ENCODE measurements at places on chromosomes 11 and 22.

GRCh38 chr11:14742849-14743559, 99.4 kb downstream of the PDE3B start:
- DNase-seq = no peak

DNA sequence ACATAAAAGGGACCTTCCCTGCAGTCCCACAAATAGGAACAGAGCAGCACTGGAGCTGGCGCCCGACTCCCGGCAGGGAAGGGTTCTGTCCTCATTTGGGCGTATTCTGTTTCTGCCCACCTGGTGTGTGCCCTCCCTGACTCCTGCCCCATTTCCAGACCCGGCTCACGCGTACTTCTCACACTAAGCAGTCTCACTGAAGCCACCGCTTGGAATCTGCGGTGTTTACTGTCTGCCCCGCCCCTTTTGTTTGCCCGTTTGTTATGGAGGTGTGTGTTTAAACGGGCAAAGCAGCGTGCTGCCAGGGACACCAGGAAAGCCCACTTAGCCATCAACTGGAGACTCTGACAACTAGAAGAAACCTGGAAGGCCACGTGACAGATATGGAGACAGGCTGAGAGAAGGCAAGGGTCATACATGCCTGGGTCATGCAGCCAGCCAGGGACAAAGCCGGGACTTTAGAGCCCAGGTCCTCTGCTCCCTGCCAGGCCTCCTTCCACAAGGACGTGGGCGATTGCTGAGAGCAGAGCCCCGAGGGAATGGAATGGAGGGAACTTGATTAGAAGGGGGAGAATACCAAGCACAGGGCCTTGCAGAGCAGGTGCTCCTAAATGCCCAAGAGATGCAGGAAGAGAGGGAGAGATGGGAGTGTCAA, 8.7 kb upstream of the EFCAB6 start:
- no peak for DNase-seq

- no peak for DNase-seq
These were observed 87.5 kb downstream of the TMEM135 start for GRCh38 chr11:87125257-87125656.

GRCh38 chr11:117814766-117815261, 9.7 kb downstream of the FXYD2 start:
- peak; percentile 68 for DNase-seq

DNA sequence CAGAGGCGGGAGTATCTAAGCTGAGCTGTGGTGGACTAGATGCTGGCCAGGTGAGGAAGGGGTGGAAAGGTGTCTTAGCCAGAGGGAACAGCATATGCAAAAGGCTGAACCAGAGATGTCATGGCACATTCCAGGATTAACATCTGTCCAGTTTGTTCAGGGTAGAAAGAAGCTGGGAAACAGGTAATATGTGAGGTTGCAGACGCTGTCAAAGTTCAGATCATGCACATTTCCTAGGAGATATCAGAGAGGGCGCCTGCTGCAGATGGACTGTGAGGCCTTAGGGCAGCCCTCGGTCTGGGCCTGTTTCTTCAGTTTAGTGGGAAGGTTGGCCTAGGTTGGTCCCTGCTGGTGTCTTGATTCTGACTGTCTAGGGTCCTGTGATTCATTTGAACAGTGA, 97.7 kb upstream of the CRYBB3 start:
- DNase-seq = no peak

DNA sequence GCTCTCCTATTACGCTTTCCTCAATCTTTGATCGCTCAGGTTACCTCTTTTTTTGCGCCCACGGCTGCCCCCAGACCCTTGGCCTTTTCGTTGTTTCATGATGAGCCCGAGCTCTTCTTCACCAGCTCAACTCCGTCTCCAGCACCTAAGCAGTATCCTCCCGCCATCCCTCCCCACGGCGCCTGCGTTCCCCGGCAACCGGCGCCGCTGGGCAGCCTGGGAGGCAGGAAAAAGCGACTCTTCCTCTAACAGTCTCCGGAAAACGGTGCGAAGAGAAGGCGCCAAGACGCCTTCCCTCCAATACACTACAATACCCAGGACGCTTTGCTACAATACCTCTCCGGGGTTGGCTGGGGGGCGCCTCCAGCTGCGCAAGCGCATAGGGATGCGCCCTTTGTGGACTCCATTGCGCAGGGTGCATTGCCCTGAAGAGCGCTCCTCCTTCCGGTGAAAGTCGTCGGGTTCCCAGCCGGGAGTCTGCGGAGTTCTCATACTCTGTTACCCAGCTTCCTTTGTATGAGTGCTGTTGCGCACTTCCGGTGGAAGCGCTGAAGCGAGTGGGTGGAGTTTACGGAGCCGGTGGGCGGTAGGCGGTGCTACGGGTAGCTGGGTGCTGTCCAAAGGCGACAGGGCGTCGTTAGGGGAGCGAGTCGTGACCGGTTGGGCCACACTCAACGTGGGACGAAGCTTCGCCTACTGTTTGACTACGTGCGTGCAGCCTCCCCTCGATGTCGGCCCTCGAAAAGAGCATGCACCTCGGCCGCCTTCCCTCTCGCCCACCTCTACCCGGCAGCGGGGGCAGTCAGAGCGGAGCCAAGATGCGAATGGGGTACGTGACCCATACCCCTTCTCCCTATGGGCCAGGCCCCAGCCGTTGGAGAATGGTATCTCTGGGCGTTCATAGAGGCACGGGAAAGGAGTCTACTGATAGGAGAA, at the start of the genes C2CD3 and PPME1:
TSS of gene C2CD3 (minus strand) at position 309 of the 936 bp plus-strand sequence. CDS start at position 99, 210 bp downstream.
TSS of gene PPME1 (plus strand) at position 596 of the 936 bp plus-strand sequence. CDS start at position 729, 133 bp downstream.
- DNase-seq = peak; percentile 99

GRCh38 chr11:15136166-15136565, 21.4 kb downstream of the INSC start:
- no peak for DNase-seq
